ENCODE measurements at places on chromosomes 5 and 9.

DNA sequence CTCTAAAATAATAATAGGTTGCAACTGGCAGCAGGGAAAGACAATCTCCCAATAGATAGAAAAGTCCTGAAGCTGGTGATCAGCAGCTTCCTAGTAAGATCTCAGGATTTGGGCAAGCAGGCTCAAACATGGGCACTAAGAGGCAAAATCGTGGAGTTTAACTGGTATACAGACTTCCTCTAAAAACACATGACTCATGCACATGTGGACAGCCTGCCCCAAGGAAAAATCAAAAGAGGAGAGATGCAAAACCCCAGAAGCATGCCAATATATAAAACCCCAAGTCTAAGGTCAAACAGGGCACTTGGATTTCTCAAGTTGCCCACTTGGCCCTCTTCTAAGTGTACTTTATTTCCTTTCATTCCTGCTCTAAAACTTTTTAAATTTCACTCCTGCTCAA, 62.8 kb downstream of the CDKN2A start:
- no peak for DNase-seq

DNA sequence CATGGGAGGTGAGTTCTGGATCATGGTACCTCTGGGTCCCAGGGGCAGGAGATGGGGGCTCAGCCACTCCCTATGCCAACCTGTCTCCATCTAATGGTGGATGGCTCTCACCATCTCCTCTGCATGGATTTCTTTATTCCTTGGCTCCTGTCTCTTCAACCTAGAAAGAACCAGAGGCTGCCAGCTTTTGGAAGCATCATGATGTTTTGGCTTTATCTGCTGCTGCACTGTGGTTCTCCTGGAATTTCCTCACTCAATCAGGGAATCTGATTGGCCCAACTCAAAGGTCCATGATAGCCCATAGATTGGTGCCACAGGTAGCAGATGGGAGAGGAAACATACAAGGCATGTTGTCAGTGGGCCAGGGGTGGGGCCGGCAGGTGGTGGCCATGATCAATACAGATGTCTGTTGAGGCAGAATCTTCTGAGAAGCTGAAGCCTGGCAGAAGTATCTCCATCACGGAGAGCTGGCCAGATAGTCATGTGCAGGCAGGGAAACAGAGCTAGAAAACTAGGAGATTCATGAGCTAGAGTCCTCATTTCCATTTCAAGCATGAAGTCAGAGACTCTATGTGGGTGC, 158.2 kb downstream of the MACROH2A1 start:
- no peak for DNase-seq

- no peak for DNase-seq
These were observed 139.3 kb upstream of the NFIB start for GRCh38 chr9:14453286-14453685.

DNA sequence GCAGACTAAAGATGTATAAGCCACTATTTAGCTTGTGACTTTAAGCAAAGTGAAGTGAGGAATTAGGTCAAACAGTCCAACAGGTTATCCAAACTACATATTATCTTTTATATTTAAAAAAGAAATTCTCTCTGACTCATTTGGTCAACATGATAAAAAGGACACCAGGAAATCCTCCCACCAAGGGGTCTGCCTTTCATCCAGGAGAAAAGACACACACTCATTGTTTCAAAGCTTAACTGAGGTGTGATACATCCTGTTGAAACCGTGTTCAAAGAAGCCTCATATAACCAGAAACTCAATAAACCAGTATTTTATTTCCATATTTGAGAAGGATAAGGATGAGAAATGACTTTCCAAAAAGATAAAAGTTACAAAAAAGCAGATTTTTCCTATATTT, 417.1 kb downstream of the HCN1 start:
- no peak for DNase-seq

DNA sequence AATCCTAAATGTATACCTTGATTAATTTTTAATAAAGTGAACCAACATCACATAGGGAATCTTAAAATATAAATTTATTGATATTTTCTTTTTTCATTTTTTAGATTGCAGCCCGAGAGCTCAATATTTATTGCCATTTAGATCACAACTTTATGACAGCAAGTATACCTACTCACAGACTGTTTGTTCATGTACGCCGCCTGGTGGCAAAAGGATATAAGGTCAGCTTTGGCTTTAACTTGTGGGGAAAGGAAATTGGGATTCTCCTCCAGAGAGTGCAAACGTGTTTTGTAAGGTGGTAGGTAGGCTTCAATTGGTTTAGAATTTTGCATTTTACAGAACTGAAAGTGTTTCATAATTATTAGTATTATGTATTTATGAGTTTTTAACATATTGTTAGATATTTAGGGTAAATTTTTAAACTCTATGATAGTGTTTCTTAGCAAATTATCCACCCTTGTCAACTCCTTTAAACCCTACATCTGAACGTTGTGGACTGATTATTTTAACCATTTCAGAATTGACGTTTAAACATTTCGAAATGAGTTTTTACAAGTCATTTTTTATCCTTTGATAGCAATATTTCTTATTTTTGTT, 17.5 kb upstream of the DHFR start:
- peak; percentile 1 for DNase-seq

- DNase-seq, result no peak
These were observed 606.4 kb upstream of the CLINT1 start for GRCh38 chr5:158465086-158465972.

- no peak for DNase-seq
These were observed 228.5 kb downstream of the COMMD10 start for GRCh38 chr5:116313366-116313765.

DNA sequence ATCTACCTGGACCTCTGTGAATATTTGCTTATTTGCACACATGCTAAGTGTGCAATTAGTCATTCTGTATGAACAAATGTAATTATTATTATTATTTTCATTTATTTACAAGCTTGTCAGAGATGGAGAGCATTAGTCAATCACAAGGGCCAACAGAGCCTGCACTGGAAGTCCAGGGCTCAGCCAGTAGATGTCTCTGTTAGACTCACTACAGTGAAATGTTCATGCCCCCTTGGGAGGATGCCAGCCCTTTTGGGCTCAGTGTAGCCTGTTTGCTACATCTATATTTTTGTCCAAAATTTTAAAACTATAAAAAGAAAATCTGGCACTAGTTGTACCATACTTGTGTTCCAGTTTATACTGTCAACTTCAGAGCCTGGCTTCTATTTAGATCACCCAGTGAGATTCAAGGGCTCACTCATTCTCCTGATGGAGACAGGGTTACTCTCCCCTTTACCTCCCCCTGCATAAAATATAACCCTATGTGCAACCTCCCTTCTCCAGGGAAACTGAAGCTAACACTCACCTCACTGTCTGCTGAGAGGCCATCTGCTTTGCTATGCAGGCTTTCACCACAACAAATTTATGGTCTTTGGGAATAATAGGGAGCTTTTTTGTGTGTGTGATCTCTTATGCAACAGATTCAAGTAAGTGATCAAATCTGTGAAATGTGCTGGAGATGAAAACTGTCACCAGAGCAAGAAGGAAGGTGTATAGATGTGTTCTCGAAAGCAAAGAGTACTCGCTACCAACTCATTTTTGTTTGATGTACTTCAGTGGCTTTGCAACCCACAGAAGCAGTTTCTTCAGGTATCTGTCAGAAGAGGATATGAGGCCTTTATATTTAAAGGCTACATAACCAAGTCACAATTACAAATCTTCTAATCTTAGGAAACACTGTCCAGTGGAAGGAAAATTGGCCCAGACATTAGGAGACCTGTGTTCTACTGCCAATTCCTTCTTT, 99.9 kb upstream of the TLE4 start:
- DNase-seq, result no peak

- DNase-seq, result no peak
These were observed 10.8 kb upstream of the FCHSD1 start for GRCh38 chr5:141662028-141662427.

DNA sequence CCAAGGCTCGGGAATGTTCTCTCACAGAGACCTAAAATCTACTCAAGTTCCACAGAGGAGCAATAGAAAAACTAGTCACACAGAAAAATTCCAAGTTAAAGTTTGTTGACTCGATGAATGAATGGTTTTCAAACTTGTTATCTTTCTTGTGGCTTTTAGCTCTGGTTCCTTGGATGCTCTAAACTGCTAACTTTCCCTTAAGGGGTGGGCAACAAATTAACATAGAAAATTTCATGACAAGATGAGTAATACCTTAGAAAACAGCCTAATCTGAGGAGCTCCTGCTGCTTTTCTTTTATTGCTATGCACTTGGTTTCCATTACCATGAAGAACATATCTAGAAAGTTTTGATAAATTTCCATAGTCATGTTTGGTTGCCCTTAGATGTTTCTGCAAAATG, 100.2 kb upstream of the CCDC112 start:
- DNase-seq, result no peak

GRCh38 chr5:148969291-148969690, 93.6 kb downstream of the SH3TC2 start:
- no peak for DNase-seq

- peak; percentile 43 for DNase-seq
These were observed 184.3 kb downstream of the CTNND2 start for GRCh38 chr5:11719888-11720481.

DNA sequence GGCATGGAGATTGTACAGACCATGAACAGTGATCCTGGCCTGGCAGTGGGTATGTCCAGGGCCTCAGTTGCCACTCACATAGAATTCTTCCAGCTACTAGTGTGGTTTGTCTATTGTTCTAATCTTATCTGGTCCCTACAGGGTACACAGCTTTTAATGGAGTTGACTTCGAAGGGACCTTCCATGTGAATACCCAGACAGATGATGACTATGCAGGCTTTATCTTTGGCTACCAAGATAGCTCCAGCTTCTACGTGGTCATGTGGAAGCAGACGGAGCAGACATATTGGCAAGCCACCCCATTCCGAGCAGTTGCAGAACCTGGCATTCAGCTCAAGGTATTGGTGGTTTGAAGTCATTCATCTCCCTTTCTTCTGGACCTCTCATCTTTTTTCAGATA, 43.8 kb downstream of the THBS4 start:
- DNase-seq, result no peak

- no peak for DNase-seq
These were observed 502.0 kb downstream of the BNC2 start for GRCh38 chr9:16368237-16369087.

DNA sequence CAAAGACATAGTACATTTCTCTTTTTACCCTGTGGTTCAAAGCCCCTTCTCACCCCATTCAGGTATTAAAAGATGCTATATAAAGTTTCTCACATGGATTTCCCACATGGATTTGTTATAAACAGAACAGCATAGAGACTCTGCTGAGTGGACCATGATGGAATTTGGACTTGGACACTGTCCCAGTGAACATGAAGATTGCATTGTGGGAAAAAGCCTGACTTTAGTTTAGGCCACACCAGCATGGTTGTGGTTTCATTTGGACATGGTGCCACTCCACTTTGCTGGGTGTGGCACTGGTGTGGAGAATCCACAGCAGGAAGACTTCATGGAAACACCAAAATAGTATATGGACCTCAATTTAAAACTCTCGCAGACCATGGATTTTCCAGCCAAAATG, 124.6 kb downstream of the ARHGAP26 start:
- no peak for DNase-seq

DNA sequence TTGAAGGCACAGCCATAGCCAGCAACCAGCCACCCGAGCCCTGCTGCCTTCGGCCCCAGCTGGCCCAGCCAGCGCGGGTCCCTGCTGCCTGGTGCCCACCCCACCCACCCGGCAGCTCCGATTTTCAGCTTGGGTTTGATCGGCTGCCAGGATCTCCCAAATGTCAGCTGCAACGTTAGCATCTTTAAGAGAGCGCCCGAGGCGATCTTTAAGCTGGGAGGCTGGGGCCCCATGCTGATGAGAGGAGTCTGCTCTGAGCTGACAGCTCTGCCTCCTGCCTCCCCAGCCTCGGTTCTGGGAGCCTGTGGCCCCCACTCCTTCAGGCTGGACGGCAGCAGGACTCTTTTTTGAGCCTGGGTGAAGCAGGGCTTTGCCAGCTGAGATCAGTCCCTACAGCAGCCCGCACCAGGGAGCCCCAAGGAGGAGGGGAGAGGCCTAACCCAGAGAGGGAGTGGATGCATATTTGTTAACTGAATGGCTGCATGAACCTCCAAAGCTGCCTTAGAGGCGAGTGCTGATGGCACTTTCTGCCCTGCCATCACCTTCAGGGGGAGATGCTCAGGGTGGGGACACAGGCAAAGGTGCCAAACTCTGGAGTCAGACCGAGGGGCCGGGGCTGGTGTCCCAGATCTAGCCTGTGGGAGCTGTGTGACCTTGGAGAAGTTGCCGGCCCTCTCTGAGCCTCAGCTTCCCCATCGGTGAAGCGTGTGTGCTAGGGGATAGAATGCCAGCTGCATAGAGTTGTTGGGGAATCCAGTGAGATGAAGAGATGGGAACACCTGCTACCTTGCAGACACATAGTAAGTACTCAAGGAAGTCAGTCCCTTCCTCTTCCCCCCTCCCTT, 165.5 kb downstream of the C9orf50 start:
- no peak for DNase-seq

GRCh38 chr5:150631326-150631701, 9.1 kb upstream of the SYNPO start:
- no peak for DNase-seq

DNA sequence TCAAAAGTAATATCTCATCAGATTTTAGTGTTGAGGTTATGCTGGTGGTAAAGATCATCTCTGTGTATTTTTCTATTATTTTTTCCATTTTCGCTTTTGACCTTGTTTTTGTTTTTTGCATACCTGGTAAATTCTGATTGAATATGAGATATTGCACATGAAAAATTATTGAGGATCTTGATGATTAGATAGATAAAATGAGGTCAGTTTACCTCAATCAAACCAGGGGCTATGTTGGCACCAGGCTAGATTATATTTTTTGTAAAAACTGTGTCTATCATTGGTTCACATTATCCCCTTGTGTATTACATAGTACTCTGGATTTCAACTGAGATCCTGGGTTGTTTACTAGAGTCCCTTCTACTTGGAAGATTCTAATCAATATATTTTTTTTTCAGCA, 774.9 kb upstream of the ZNF608 start:
- no peak for DNase-seq

DNA sequence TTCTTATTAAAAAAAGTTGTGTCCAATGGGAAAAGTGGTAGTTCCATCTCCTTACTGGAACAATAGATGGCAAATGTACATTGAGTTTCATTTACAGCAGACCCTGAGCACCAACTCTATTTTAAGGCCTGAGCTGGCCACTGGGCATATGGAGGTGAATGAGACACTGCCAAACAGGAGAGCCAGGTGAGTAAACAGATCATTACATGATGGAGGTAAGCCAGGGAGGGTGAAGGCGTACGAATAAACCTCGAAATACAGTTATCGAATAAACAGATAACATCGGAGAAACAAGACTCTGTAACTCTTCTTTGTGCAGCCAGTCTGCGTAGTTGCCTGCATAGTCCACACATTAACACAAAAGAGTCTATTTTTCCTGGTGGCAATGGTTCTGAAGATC, 446.4 kb upstream of the KLF4 start:
- DNase-seq, result no peak

DNA sequence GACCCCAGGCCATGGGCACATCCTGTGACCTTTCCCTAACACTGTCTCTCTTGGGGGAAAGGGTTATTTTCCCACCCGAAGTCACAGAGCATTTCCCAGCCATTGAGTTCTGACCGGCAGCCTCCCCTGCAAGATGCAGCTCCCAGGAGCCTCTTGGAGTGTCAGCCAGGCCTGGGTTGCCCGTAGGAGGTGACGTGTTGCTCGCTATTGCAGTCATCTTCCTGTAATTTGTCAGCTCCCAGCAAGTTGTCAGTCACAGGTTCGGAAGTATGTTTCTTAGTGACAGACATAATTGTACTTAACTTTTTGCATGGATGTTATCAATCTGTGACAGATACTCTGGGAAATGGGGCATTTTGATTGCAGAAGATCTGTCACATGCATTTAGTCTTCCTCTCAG, 74.5 kb downstream of the MVB12B start:
- DNase-seq, result no peak
